ENCODE measurements at places on chromosomes 7 and 10. TPM values are rescaled to one million over a fixed set of nuclear protein-coding genes. Genes with fewer than 3 reads are reported as not detected.

ATG9B gene
- 0.98 TPM for total RNA-seq

SPDYE16 gene
- not detected for total RNA-seq

OGDHL gene
- 1.3 TPM for total RNA-seq

CYP3A4 gene
- total RNA-seq = 0.15 TPM

PRSS37 gene
- not detected for total RNA-seq

NANOS1 gene
- total RNA-seq = 18.0 TPM

- peaks cover 6% of the 10 kb centered on the region for H3K4me1 ChIP-seq
- H3K27ac ChIP-seq = peak overlapping the region; percentile 70
- H3K27me3 ChIP-seq = no peaks in the 10 kb centered on the region
- no peaks in the 10 kb centered on the region for H3K36me3 ChIP-seq
- no peak overlapping the region for H3K4me3 ChIP-seq
These were observed 168.6 kb downstream of the NRP1 start for GRCh38 chr10:33165911-33166310.

DNA sequence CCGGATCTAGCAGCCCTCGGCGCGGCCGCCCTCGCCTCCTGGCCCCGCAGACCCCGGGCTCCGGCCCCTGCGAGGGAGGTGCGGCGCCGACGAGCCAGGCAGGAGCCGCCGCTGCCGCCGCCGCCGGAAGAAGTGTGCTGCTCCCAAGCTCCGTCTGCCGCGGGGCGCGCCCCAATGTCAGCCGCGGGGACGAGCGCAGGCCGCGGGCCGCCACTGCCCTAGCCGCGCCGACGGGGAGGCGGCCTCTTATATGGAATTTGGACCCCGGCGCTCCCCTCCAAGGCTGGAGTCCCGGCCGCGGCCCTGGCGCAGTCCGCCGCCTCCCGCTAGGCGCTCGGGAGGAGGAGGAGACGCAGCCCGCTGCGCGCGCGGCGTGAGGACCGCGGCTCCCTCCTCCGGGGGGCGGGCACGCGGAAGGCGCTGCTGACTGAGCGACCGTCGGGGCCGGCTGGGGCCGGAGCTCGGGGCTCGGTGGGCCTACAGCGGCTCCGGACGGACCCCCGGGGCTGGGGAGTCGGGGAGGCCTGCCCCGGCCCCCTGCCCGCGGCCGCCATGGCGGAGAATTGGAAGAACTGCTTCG, at the start of gene TRIM8:
TRIM8 (plus strand) TSS at position 414 of the 580 bp plus-strand sequence; CDS start at position 553, 139 bp downstream.
- peaks cover 9% of the 10 kb centered on the region for H3K36me3 ChIP-seq
- no peaks in the 10 kb centered on the region for H3K27me3 ChIP-seq

GRCh38 chr7:116832692-116833091, 29.7 kb upstream of the CAPZA2 start:
- no peak for DNase-seq
- no peak overlapping the region for H3K4me3 ChIP-seq
- H3K36me3 ChIP-seq = no peaks in the 10 kb centered on the region
- no peak overlapping the region for H3K27ac ChIP-seq
- H3K27me3 ChIP-seq = no peaks in the 10 kb centered on the region

DNA sequence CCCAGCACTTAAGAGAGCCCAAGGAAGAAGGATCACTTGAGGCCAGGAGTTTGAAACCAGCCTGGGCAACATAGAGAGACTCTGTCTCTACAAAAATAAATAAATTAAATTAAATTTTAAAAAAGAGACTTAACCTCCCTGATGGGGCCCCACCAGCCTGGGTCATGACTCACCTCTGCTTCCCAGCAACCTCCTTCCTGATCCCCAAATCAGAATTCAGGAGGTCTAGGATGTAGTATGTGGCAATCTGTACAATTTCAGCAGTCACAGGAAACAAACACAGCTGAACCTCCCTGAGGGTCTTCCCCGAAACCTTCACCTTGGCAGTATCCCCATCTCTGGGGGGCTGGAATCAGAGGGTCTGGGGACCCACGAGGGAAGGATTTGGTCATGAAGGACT, 9.7 kb upstream of the PPP1R35 start:
- no peaks in the 10 kb centered on the region for H3K27me3 ChIP-seq
- H3K4me3 ChIP-seq = no peak overlapping the region
- no peak overlapping the region for H3K27ac ChIP-seq
- no peak for DNase-seq

DNA sequence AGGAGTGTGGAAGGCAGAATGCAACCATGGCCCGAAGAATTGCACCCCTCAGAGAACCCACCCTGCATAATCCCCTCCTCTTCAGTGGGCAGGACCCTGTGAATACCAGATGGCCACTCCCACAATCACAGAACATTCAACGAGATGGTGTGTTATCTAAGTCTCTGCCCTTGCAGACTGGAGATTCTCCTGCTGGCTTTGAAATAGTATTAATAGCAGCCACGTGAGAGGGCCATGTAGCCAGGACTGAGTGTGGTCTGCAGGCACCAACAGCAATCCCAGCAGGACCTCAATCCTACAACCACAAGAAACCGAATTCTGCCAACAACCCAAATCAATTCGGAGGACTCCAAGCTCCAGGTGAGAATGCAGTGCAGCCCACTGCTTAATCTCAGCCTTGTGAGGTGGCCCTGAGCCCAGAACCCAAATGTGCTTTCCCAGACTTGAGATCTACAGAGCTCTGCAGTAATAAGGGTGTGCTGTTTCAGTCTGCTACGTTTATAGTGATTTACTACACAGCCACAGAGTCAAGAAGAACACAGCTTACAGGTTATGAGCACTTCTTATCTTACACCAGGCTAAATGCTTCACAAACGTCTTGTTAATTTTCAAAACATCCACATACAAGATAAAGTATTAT, 72.1 kb downstream of the VOPP1 start:
- no peak overlapping the region for H3K4me3 ChIP-seq
- no peaks in the 10 kb centered on the region for H3K4me1 ChIP-seq
- H3K36me3 ChIP-seq = no peaks in the 10 kb centered on the region
- no peaks in the 10 kb centered on the region for H3K27me3 ChIP-seq

DNA sequence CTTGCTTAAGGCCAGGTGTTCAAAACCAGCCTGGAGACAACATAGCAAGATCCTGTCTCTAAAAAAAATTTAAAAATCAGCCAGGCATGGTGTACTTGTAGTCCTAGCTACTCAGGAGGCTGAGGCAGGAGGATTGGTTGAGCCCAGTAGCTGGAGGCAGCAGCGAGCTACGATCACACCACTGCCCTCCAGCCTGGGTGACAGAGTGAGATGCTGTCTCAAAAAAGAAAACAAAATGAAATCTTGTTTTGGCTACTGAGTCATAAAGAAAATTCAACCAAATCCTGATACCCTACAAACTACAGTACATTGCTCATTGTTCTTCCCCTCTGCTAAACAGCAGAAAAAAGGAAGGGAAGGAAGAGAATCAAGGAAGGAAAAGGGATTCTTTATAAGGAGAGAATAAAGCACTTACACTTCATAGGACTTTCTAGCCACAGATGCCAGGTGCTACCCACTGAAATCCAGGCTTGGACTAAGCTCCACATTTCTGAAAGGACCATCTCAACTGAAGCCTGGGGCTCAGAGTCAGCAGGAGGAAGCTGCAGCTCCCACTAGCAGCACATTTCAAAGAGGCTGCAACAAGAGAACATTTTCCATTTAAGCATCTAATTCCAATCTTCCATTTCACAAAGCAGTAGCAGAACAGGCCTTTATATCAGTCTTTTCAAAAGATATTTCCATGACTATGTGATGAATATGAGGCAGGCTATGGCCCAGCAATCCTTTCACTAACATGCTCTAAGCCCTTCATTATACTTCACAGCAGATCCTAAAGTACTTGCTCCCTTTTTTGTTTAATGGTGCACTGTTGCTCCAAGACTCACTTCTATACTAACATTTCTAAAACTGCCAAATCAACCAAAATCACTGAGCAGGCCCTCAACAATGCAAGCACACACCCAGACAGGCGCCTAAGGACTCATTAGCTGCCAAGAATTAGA, 13.5 kb downstream of the TNPO3 start:
- H3K4me3 ChIP-seq = no peak overlapping the region
- H3K27ac ChIP-seq = no peak overlapping the region
- H3K36me3 ChIP-seq = no peaks in the 10 kb centered on the region
- H3K27me3 ChIP-seq = no peaks in the 10 kb centered on the region

All from Panc1 (cell line).